GDM1 (cell line): ENCODE measurements at places on chromosomes 1 and 21.

GRCh38 chr1:192407206-192407605 is 90.4 kb downstream of the RGS21 start:
- no peak for DNase-seq

DNA sequence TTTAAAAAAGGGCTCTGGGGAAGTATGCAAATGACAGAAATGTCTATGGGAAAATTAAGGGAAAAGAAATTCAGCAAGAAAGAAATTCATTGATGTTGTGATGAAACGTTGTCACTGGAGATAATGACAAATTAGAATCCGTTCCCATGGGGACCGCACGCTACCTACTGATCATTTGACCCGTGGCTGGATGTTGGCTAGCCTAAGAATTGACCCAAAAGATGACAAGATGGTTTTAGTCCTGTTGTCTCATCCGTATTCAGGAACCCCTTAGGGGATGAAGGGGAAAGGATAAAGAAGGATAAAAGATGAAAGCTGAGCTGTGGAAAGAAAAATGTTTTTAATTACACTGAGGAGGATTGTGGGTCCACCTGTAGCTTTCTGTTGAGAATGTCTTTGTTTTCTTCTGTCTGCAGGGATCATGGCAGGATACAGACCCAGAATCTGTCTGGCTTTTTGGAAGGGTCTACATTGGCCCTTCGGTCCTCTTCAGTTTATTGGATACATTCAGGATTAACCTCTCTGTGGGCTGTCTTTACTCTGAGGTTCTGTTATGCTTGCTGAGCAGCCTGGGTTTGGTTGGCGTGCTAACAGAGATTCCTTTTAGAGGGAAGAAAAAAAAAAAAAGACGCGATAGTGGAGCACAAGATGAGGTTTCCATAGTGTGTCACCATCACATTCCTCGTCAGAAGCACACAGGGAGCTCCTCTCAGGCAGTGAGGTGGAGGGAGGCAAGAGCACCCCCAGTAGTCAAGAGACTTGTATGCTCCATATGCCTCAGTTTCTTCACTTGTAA is 106.2 kb downstream of the CACHD1 start:
- no peak for DNase-seq

DNA sequence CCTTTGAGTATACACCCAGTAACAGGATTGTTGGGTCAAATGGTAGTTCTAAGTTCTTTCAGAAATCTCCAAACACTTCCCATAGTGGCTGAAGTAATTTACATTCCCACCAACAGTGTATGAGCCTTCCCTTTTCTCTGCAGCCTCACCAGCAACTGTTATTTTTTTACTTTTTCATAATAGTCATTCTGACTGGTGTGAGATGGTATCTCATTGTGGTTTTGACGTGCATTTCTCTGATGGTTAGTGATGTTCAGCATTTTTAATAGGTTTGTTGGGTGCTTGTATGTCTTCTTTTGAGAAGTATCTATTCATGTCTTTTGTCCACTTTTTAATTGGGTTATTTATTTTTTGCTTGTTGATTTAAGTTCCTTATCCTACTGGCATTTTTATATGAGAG is 26.4 kb upstream of the LAMC1 start:
- no peak for DNase-seq

- no peak for DNase-seq
Observed at GRCh38 chr21:42066521-42066920, 4.6 kb upstream of the UMODL1 start.

- peak; percentile 71 for DNase-seq
Observed at GRCh38 chr21:44881198-44881872, 7.8 kb upstream of the PTTG1IP start.

- DNase-seq = no peak
Observed at GRCh38 chr1:178254433-178254832, 160.5 kb downstream of the RASAL2 start.

GRCh38 chr21:43731891-43732711 is 13.2 kb downstream of the PDXK start:
- DNase-seq = no peak

- DNase-seq = no peak
Observed at GRCh38 chr1:26125382-26125781, 13.8 kb downstream of the PDIK1L start.

DNA sequence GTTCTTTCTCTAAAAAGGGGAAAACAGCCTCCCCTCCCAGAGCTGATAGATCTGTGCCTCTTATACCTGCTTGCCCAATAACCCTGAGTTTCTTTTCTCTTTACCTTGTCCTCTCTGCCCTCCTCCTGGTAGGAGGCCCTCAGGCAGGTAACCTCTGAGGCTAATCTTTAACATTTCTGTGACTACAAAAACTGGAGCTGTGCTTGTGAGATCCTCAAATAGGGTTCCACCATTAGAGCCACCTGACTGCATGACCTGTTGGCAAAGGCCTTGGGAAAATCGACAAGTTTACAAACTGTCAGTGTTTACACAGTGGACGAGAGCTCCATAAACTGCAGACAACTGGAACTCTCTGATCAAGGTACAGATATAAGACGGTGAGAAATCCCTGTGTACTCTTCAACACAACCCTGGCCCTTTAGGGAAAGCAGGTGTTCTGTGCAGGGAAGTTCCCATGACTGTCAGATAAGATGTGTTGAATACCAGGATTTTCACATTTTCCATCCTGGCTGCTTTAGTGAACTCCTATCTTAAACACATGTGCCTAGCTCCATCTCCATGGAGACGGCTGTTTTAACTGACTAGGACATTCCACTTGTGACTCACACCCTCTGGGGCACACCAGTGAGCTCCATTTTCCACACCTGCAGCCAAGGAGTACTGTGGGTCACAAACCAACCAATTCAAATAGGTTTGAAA is 38.3 kb downstream of the ECE1 start:
- no peak for DNase-seq

GRCh38 chr1:27668121-27668807 is 3.7 kb downstream of the IFI6 start:
- DNase-seq = no peak

GRCh38 chr1:67257173-67257535 is 50.5 kb upstream of the IL12RB2 start:
- no peak for DNase-seq

DNA sequence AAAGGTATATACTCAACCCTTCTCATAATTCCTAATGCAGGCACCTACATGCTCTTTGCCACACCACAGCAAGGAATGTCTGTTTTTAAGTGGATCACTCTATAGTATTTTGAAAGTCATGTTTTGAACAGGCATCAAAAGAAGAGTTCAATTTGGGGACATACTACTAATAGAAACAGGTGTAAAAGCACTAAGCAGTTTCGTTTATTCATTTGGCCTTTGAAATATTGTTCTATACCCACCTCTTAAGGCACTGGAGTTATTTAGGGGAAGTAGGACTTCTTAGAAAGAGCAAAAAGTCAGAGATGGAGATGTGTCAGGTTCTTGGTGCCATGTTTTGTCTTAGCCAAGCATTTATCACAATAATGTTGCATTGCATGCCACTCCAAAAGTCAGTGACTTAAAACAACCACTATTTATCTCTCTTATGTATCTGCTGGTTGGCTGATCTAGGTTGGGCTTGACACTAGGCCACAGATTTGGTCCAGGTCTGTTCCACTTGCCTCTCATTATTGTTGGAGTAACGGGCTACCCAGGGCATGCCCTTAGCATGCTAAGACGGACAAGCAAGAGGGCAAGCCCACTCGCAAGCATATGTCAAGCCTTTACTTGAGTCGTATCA is 107.5 kb downstream of the RGL1 start:
- DNase-seq = no peak

GRCh38 chr1:151504759-151505158 is 6.4 kb upstream of the CGN start:
- no peak for DNase-seq

GRCh38 chr1:178023181-178023618 is 53.3 kb upstream of the SEC16B start:
- DNase-seq = no peak

- no peak for DNase-seq
Observed at GRCh38 chr21:42513151-42513984, at the start of gene SLC37A1. SLC37A1 (plus strand) TSS chr21:42513852; CDS start chr21:42518455, 4,603 bp downstream.

DNA sequence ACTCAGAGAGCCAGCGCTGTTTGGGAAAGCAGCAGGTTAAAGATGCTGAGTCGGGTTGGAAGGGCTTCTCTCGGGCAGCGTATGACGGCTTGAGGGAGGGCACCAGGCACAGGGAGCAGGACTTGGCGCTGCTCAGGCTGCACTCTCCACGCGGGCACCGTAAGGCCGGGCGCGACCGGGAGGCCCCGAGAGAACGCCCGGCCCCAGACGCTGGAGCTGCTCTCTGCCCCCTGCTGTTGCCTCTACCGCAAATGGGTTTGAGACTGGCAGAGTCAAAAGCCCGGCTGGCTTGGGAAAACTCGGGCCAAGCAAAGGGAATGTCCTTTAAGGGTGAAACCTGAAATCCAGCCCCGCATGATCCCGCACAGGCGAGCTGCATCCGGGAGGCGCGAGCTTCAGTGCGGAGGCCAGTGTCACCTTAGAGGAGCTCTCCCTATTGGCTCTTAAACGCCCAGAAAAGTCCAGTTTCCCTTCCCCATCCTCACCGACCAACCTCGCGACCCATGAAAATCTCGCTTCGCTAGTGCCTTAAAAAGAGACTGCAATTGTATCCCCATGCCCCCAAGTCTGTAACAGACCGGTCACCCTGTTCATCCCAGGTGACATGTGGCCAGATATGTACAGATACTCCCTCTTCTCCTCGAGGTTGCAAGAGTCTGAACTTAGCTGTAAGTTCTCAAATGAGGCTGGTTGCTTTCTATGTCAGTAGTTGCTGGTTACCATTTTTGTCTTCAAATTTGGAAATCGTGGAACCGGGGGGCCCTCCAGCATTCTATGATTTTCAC is 1.1 kb downstream of the PRRX1 start:
- no peak for DNase-seq

DNA sequence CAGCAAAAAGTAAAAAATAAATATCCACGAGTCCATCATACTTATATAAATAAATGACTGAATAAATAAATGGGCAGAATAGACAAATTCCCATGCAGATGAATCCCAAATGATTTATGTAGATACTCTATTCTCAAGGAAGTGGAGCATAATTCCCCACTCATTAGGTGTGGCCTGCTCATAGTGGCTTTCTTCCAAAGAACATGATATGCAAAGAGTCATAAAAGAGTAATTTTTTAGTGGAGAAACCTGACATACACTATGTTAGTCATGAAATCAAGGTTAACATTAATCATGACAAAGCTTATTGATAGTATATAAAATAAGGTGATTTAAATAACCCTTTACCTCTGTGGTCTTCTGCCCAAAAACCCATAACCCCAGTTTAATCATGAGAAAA is 298.9 kb downstream of the DPYD start:
- DNase-seq = no peak

DNA sequence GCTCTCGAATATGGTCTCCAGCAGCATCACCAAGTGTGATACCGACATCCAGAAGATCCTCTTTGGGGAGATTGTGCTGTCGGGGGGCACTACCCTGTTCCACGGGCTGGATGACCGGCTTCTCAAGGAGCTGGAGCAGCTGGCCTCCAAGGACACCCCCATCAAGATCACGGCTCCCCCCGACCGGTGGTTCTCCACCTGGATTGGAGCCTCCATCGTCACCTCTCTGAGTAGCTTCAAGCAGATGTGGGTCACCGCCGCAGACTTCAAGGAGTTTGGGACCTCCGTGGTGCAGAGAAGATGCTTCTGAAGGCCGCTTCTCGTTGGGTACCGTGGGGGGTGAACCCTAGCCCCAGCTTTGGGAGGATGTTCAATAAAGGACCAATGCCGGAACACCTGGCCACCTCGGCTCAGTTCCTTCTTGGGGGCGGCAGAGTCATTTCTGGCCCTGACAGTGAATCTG is 1.3 kb downstream of the ACTRT2 start:
- DNase-seq = no peak

DNA sequence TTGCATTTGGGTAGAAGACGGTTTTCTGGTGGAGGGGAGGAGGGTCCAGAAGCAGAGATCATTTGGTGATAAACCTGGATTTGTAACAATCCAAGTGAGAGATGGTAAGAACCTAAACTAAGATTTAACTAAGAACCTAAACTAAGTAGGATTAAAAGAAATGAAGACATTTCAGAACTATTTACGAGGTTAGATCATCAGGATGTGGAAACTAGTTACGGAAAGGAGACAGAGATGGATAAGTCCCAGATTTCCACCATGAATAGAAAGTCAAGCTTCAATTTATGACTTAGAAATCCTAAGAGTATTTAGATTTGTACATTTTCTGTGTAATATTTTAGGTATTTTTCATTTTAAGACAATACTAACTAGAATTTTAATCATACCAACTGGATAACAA is 86.3 kb downstream of the SEC16B start:
- DNase-seq = no peak

DNA sequence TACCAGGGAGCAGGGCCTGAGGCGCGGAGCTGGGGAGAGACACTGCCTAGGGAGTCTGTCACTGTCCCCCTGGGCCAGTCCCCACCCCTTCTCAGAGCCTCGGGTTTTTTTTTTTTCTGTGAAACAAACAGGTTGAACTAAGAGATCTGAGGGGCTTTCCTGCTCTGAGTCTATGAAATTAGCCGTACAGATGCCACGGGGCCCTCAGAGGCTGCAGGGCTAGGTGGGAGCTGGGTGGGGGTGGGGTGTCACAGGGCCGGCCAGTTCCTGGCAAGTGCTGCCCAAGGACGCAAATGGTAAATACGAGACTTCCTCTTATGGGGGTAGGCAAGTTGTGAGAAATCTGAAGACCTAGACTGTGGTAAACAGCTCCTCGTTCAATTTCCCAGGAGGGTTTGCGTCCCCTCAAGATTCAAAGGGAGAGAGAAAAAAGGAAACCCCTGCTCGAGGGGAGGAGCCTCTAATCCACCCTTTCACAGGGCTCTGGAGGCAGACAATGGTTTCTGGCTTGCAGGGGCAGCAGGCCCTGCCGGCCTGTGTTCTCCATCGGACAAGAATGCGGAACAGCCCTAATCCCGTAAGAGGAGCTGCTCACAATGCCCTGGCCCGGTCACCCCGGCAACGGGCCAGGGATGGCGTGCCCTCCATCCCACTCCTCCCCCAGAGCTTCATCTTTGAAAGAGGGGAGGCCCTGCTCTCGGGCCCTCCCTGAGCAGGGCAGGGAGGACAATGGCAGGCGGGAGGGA is 7.8 kb downstream of the NUAK2 start:
- no peak for DNase-seq
